ENCODE measurements at places on chromosomes 2 and 18.
A peak's percentile ranks its signal among the peaks of the same experiment; 100 is the strongest.

GRCh38 chr18:37482433-37482832 lies 83.2 kb downstream of the CELF4 start:
- DNase-seq: no peak

DNA sequence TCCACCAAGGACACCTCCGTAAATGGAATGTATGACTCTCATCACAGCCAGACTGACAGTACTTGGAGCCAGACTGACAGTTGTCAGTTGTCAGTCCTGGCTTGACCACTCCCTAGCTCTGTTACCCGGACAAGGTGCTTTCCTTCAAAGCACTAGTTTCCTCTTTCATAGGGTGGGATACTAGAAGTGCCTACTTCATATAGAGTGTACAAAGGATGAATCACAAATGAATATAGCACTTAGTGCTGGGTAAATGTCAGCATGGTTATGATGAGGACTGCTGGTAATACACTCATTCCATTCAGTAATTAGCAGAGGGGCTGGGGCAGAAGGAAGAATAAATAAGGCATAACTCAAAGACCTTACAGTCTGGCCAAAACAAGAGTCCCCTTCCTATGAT lies 91.4 kb downstream of the ARL4C start:
- no peak for DNase-seq

- no peak for DNase-seq
These were observed 6.5 kb downstream of the GLS start for GRCh38 chr2:190887089-190887488.

DNA sequence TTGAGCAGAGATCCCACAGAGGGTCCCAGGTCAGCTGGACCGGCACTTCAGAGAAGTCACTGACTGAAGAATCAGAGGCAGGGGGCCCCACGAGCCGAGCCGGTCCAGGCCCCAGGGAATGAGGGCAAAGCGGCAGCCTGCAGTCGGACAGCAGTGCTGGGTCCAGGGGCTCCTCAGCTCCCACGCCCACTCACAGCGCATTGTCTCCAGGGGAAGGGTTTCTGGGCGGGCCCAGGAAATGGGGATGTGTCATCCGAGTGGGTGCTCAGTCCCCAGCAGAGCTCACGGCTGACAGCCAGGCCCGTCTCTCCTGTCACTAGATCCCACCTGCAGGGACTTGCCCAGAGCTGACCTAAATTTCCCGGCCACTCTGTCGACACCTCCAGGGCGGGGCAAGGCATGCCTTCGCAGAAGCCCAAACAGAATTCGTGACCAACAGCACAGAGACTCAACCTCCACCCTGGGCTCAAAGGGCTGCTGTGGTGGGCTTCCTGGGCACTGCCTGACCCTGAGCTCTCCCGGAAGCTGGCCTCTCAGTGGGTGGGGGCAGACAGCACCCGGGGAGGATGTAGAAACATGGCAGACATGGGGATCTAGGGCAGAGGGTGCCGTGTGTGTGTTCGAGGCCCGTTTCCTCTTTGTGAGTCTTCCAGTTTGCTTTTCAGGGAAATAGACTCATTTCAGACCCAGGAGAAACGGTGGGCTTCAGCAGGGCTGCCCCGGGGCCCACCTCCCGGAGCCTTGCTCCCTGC lies 42.1 kb upstream of the TAF1B start:
- no peak for DNase-seq

DNA sequence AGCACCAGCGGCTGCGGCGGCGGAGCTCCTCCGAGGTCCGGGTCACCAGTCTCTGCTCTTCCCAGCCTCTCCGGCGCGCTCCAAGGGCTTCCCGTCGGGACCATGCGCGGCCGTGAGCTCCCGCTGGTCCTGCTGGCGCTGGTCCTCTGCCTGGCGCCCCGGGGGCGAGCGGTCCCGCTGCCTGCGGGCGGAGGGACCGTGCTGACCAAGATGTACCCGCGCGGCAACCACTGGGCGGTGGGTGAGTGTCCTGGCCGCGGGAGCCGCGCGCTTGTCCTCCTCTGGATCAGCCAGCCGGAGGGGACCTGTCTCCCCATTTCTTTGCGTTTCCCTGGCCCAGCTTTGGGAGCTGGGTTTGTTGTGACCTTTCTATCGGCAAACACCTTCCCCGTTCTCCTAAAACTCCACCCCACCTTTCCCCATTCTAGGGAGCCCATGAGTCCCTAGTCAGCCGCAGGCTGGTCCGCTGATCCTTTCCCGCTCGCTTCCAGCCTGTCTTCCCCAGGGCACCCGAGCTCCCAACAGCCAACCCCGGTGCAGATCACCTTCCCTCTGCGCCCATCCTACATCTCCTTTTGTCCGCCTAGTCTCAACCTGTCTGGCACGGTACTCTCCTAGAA lies 316 bp downstream of the GRP start:
- DNase-seq: peak; percentile 17

DNA sequence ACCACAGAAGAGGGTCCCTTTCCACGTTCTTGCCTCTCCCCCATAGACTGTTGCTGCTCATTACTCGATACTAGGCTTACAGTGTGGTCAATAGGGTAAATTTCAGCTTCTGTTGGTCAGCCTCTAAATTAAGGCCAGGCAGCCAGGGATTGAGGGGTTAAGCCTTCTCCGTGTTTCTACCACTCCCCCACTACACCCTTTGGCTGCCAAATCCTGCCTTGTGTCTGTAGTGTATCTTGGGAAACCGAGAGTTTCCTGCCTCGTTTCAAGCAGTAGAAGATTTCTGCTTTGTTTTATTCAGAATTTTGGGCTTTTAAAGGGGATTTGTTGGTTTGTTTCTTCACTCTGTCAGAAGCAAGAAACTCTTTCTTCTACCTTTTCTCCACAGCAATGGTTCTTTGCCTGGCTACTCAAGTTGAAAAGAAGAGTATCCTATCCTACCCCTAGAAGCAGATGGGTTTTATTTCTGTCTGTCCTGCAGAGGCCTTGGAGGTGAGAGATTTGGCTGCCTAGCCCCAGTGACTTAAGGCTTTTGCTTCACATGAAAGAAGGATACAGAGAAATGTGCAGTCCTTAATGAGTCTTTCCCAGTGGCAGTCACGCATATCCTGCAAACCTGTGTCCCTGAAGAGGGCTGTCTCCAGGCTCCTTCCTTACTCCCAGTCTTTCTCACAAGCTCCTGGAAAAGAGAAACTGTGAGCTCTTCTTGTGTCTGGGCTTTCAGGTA lies 261.5 kb upstream of the TANK start:
- DNase-seq: no peak

Data from GM12891 (cell line).